ENCODE measurements at places on chromosomes 13 and 19. TPM values are rescaled to one million over a fixed set of nuclear protein-coding genes. Genes with fewer than 3 reads are reported as not detected.
A peak's percentile ranks its signal among the peaks of the same experiment; 100 is the strongest.

- DNase-seq, result no peak
Measured at GRCh38 chr19:18093439-18094161, 4.0 kb upstream of the MAST3 start.

DNA sequence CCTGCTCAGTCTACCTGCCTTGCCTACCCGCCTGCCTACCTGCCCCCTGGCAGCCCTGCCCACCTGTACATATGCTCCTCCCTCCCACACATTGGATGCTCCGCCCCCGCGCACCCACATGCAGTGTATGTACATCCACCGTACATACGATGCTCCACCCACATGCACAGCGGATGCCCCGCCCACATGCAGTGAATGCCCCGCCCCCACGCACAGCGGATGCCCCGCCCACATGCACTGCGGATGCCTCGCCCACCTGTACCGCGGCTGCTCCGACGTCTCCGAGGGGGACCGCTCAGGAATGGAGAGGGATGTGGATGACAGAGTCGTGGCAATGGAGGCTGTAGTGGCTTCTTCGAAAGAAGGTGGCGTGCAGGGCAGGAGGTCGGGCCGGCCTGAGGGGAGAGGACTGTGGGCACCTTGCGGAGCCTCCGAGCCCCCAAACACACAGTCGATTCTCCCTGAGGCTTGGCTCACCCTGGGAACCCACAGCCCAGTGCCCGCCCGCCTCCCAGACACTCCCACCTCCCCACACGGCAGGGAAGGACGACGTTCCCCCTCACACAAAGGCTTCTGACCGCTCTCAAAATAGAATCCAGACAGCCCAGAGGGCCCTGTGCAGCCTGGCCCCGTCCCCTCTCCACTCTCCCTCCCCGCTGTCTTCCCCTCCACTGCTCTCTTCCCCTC, 16.5 kb upstream of the CACTIN start:
- no peak for DNase-seq

NALCN gene
- 8.2 TPM for total RNA-seq

- DNase-seq, result peak; percentile 87
Measured at GRCh38 chr19:18932216-18932841, 8.7 kb downstream of the HOMER3 start.

DNA sequence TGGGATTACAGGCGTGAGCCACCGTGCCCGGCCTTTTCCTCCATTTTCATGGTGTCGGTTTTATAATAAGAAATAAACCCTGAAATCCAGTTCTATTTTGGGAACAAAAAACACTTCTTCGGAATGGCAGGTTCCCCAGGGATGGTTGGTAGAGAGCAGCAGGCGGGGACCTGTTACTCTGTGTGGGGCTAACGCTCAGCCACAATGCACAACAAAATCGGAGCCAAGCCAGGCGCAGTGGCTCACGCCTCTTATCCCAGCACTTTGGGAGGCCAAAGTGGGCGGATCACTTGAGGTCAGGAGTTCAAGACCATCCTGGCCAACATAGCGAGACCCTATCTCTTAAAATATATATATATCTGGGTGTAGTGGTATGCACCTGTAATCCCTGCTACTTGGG, 5.7 kb downstream of the TBXA2R start:
- no peak for DNase-seq

HNRNPM gene
- 113 TPM for total RNA-seq

GRCh38 chr19:2974342-2975041, 2.9 kb upstream of the TLE6 start:
- peak; percentile 68 for DNase-seq

GRCh38 chr19:17281391-17282304, at the start of gene ANKLE1:
TSS of gene ANKLE1 (plus strand) at chr19:17281901. CDS start at chr19:17281921, 20 bp downstream.
- peak; percentile 60 for DNase-seq

DNA sequence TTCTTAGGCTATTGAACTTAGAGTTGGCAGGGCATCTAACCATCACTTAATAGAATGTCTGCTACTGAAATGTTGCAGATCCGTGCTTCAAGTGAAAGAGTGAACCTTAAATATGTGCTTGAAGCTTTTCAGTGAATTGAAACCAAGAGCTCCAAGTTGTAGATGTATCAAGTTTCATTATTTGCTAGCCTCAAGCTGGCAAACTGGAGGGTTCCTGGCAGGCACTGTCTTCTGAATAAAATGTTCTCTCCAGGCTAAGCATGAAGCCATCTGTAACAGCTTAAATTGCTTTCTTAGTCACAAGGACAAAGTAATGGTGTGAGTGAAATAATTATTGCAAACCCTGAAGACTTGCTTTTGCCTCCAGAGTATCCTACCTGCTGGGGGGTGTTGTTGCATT, 415.0 kb upstream of the SPRY2 start:
- no peak for DNase-seq

Measured in Right ventricle myocardium superior (tissue), 1 donor.